ENCODE measurements at places on chromosomes 4 and X.

DNA sequence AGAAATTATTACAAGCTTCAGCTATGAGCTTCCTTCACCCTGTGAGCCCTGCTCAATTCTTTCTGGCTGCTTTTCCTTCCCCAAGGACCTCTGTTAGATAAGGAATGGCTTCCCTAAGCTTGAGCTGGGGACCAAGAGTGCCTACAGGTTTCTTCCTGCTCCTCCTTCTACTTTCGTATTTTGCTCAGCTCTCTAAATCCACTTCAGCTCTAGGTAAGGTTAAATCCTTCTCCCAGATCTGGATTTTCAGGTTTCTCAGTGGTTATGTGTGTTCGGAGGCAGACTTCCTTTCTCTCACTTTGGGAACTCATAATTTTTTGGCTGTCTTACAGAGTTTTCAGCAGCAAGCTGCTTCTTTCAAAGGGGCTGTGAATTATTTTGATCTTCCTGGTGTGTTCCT lies 21.9 kb upstream of the ZDHHC15 start:
- no peak for DNase-seq

GRCh38 chrX:41686788-41687187 lies 2.0 kb upstream of the GPR34 start:
- DNase-seq: no peak

DNA sequence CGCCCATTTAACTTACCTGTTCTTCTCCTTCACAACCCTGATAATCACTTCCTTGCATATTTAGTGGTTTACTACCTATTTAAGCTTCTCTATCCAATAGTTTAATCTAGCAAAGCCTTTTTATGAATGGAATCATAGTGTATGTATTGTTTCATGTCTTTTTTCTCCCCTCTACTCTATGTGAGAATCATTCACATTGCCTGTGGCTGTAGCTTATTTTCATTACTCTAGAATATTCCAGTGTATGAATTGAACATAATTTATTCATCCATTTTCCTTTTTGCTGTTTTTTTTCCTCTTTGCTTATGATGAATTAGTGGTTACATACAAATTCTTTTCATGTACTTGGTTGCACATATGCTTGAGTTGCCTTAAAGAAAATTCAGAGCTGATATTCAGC lies 490 bp upstream of the ADH4 start:
- DNase-seq: no peak

GRCh38 chrX:43467608-43468234 lies 188.4 kb upstream of the MAOA start:
- no peak for DNase-seq

- DNase-seq: no peak
Measured at GRCh38 chrX:72097098-72097497, 34.6 kb downstream of the RTL5 start.

- DNase-seq: no peak
Measured at GRCh38 chr4:29259556-29259955, 1460.6 kb upstream of the PCDH7 start.

- DNase-seq: no peak
Measured at GRCh38 chr4:102641793-102642192, 119.0 kb downstream of the MANBA start.

DNA sequence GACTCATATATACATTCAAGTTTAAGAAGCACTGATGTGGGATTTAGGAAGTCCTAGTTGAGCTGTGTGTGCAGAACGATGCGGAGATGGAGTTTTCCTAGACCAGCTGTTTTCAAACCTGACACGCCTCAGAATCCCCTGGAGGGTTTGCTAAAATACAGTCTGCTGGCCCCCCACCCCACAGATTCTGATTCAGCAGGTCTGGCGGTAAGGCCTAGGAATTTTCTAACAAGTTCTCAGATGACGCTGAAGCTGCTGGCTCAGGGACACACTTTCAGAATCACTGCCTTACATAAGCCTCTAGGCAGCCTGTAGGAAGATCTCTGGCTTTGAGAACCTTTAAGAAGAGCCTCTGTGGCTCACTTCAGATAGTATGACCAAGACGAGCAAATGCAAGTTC lies 73.1 kb downstream of the PHEX start:
- DNase-seq: no peak

- no peak for DNase-seq
Measured at GRCh38 chr4:185520119-185520518, 15.2 kb downstream of the PDLIM3 start.

DNA sequence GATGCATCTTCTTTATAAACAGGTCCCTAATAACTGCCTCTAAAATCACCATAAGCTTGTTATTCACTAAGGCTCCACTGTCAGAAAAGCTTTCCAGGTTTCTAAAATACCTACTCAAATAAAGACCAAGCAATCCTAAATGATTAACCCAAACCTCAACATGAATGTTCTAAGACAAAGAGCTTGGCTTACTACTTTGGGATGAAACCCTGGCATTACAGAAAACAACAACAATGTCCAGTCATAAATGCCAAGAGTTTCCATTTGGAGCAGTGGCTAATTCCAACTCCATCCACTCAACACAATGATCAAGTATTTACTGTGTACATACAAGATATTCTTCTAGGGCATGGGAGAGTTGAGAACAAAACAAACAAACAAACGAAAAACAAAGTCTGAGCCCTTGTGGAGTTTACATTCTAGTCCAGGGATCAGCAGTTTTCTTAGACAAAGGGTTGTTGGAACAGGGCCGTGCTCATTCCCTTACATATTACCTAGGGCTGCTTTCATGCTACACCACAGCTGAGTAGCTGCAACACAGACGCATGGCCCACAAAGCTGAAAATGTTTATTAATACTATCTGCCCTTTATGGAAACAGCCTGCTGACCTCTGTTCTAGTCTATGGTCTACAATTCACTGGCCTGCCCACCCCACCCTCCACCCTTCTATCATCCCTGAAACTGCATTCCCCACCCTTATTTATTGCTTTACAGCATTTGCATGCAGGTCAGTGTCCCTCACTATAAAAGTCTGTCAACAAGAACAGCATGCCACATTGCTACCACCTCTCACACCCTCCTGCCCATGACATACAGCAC lies 23.7 kb downstream of the ABCG2 start:
- DNase-seq: no peak

GRCh38 chr4:8294036-8294435 lies 24.5 kb downstream of the HTRA3 start:
- no peak for DNase-seq

GRCh38 chrX:7852166-7852565 lies 9.2 kb downstream of the VCX start:
- DNase-seq: no peak

DNA sequence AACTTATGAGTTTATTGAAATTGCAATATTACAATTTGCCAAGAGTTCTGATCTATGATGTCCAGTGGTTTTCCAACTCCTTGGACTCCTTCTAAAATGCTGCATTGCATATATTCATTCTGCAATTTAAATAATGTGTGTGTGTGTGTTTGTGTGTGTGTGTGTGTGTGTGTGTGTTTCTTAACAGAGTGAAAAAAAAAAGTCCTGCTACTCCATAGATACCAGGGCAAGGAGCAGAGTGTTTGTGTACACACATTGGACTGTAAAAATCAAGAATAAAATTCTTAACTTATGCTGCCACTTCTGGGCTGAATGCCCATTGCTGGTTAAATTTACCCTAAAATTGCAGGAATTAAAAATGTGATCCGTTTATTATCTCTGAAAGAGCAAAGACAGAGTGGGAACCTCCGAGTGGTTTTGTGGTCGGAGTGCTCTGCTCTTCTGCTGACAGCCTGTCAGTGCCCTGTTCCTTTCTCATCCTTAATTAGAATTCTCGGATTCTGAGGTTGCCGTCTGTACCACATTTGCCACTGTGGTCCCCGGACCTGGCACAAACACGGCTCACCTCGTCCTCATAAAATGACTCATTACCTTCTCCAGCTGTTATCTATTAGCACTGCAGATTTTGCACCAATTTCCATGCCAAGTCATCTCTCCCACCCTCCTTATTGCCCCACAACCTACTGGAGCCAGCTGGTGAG lies 355.5 kb downstream of the KCNIP4 start:
- DNase-seq: no peak

- DNase-seq: no peak
Measured at GRCh38 chr4:80196922-80197573, at the start of gene PRDM8. Gene PRDM8, plus strand, starts transcription at chr4:80197503. Its CDS starts 2,578 bp downstream, at chr4:80200081.

DNA sequence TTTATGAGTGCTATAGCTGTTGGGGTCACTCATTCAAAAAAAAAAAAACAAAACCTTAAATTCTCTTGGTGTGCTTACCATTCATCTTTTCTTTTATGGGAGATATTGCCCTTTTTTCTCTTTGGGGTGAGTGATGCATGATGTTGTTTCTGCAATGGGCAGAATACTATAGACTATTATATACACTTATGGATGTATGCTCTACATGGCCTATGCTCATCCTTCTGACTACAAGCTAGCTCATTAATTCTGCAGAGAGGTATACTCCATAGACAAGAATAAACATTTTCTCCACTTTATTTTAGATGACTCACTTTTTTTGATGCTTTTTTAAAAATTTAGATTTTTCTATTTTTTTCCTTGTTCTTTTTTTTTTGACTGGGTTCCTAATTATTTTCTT lies 160.3 kb upstream of the ANK2 start:
- DNase-seq: no peak

DNA sequence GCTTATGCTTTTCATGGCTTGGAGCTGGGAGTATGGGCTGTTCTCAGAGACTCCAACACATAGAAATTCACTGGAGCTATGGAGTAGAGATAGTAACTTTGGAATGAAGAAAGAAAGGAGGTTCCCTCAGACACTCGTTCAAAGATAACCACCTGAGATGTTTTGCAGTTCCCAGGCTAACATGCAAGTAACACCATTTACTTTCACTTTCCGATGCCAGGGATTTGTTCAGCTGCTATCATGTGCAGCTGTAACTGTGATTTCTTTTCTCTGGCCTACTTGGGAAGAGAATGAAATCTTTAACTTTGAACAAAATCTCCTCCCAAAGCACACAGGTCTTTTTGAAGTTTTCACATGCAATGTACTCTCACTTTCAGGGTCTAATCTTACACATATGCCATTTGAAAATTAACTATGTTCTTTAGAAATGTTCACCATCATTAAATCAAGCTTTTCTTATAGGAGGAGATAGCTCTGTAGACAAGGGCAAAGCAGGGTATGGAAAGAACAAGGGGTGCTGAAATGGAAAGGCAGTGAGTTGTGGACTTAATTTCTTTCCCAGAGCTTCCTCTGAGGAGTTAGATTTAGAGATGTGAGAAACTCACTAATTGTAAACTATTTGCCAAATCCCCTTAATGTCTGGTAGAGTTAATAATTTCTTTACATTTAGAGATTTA lies 514.3 kb downstream of the PDHA2 start:
- DNase-seq: no peak
